COLO829 (cell line): ENCODE measurements at places on chromosomes 4 and X.

DNA sequence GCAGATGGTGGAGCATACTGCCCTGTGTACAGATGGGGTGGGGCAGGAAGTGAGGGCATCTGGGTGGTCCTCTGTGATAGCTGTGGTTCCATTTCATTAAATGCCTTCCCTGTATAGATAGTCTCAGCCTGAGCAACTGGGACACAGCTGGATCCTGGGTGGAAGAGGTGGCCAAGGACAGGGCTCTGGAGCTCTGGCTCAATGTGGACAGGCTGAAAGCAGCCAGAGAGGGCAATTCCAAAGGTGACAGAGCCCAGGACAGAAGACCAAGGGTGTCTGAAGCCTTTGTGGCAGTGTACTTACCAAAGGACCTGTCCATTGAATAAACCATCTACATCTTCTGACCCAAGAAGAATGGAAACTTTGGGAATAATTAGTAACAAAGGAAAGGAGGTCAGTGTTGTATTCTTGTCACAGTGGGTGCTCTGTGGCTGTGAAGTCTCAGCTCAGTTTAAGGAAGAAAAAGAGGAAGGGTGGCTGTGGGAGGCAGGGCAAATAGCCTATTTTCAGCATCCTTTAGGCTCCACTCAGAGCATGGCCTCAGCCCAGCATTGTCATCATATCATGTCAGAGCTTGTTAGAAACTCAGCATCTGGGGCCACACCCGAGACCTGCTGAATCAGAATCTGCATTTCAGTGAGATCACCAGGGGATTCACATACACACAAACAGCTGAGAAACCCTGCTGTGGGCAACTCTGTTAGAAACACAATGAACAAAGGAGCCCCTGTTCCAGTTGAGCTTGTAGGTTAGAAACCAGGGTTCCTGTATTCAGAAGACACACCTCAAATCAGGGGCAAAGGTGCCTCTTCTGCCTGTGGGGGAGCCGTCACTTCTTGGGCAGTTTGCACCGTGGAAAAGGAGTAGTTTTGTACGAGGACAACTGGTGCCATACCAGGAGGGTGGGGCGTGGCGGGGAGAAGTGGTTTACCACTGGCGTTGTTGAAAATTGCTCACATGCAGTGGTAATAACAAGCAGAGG lies 168.6 kb downstream of the PTTG2 start:
- DNase-seq: no peak

GRCh38 chr4:119646347-119647071 lies 17.9 kb upstream of the PDE5A start:
- no peak for DNase-seq

GRCh38 chr4:141036786-141037185 lies 96.5 kb downstream of the RNF150 start:
- DNase-seq: peak; percentile 22

DNA sequence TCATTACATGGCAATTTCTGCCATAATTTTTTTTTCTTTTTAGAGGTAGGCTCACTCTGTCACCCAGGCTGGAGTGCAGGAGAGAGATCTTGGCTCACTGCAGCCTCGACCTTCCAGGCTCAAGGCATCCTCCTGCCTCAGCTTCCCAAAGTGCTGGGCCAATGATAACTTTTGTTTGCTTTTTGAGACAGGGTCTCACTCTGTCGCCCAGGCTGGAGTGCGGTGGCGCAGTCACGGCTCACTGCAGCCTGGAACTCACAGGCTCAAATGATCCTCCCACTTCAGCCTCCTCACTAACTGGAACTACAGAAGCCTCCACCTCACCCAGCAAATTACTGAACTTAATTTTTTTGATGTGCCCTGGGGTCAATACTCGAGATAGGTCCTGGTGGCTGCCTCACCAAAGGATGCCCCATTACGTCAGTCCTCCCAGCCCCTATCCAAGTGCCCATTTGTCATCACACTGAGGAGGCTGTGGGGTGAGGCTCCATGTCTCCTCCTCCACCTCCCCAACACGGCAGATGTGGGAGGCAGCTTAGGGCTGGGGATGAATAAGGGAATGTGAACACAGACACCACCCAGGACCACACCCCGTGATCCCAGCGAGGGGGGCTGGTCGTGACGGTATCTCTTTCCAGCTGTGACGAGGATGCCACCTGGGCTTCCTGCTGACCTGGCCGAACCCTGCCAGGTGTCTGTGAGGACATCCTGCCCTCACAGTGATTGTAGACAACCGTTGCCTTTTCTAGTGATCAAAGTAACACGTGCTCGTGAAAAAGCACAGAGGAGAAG lies 12.4 kb upstream of the NKX1-1 start:
- no peak for DNase-seq

- DNase-seq: no peak
These were observed 54.9 kb downstream of the NDST4 start for GRCh38 chr4:115058533-115058932.

GRCh38 chrX:47648376-47648775 lies 2.0 kb downstream of the ELK1 start:
- no peak for DNase-seq

DNA sequence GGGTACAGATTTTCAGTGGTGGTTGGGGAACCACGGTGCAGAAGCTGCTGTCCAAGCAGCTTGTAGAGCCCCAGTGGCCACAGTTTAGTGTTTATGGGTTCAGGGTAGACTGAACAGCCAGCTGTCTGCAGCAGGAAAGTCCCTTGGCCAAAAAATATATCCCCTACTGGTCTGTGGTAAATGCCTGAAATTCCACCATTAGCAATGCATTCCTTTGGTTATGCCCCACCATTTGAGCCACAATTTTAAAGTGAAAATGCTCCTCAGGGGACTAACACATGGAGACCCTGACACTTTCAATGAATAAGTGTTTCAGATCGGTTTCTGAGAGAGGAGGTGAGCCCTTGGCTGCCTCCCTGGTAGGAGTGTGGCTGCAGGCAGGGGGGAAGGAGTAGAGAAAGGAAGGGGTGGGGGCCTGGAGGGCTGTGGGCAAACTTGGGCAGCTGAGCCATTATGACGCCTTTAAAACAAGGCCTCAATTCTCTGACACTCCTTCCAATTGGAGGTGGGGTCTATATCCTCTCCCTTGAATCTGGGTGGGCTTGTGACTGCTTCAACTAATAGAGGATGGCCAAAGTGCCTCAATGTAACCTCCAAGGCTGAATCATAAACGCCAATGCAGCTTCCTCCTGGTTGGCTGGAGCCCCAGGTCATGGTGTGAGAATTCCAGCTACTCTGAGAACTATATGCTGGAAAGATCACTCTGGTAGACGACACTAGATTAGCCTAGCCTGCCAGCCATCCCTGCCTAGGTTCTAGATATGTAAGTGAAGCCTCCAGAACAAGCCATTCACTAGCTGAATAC lies 75.8 kb upstream of the ATP6AP2 start:
- DNase-seq: no peak
